NCI-H1930 (cell line): ENCODE measurements at places on chromosomes 4 and X.

- DNase-seq = no peak
Observed at GRCh38 chrX:76026751-76027150, 146.1 kb upstream of the PBDC1 start.

DNA sequence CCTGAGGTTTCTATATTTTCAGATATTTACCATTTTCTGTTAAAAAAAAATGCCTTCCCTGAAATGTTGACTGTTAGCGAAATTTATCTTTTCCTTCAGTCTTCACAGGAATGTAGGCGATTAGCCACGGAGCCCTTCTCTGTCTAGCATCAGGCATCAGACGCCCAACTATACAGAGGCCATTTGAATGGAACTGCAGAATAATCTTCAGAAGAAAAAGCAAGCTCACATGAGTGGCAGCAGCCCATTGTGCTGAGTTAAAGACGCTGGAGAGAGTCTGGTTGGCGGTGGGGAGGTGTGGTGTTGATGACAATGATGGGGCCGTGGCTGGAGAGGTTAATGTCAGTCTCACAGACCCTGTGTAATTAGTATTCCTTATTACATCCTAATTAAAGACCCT is 196.8 kb upstream of the LEF1 start:
- no peak for DNase-seq

DNA sequence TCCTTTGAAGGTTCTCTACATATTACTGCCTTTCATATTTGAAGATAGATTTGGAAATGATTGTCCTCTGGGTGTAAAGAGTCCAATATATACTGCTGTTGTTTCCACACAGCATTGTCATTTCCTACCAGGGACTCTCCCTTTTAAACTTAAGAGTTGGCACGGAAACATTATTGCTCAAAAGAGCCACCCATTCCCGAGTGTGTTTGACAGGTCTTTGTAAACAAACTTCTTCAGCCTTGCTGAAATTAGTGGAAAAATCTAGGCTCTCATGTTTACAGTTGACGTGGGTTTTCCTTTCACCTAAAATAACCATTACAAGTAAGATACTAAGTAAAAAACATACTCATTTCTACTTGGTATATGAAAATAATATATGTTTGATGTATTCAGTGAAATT is 111.4 kb upstream of the LIMCH1 start:
- no peak for DNase-seq

DNA sequence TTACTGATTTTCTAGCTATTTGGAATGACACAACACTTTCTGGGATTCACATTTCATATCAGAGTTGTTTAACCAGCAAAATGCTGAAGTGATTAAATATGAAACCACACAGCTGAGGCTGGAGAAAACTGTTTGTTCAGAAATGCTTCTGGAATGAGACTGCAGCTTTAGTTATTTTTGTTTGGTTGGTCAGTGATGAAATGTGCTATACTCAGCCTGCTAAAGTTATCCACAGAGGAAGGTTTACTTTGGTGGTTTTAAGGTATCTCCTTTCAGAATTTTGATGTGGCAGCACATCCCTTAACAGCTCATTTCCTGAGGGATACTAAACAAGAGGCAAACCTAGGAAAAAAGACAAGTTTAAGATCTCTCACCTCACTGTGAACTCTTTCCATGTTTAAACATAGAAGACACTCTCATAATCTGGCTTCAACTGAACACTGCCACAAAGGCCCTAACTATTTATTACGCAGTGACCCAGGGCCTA is 106.6 kb upstream of the PDE5A start:
- no peak for DNase-seq

GRCh38 chrX:3712051-3712869 is 1.2 kb downstream of the PRKX start:
- DNase-seq = no peak

DNA sequence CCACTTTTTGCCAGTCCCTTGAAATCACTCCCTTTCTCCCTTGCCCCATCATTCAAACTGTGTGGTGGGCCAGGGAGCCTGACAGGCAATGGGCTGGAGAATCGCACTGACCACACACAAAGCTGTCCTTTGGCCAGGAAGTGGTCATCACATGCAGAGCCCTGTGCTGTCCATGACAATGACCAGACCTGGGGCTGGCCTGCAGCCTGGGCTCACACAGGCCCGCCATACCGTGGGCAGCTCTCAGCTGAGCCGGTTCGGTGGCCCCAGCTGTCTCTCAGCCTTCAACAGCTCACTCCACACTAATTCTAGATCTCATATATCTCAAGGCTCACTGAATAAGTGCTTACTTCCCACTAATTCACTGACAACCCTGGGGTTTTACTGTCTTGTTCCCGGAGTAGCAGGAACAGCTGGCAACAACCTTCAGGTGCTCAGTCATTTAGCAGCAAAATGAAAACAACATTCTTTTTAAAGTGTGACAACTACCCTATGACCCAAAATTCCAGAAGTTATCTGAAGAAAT is 48.0 kb downstream of the USP46 start:
- DNase-seq = no peak

GRCh38 chrX:40733706-40734105 is 1.6 kb downstream of the MED14 start:
- DNase-seq = no peak

DNA sequence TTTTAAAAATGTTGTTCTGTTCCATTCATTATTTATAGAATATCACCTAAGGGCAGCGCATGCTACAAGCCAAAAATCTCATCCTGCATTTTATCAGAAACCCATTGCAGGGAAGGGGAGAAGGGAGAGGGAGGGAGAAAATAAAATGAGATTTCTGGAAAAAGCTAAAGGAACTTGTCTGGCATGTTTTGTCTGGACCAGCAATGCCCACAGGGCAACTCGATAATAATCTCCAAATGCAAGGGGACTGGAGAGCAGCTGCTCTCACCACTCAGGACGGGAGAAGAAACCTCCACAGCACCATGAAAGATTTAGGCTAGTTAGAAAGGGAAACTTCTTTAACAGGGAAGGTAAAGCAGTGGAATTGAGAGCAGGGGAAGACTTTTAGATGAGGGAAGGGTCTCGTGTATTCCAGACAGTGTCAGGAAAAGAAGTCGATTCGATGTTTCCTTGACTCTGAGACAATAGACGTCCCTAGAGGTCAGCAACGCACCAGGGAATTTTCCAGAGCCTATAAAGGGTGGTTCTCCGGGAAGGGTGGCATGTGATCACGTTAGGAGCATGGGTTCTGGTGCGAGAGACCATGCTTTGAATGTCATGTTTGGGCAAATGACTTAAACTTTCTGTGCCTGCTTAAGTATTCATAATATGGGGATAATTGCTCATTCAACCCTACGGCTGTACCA is 132.2 kb upstream of the NDP start:
- no peak for DNase-seq

GRCh38 chr4:71052716-71053115 is 59.3 kb downstream of the DCK start:
- no peak for DNase-seq

- no peak for DNase-seq
Observed at GRCh38 chrX:54695816-54696487, 102.1 kb downstream of the ITIH6 start.

DNA sequence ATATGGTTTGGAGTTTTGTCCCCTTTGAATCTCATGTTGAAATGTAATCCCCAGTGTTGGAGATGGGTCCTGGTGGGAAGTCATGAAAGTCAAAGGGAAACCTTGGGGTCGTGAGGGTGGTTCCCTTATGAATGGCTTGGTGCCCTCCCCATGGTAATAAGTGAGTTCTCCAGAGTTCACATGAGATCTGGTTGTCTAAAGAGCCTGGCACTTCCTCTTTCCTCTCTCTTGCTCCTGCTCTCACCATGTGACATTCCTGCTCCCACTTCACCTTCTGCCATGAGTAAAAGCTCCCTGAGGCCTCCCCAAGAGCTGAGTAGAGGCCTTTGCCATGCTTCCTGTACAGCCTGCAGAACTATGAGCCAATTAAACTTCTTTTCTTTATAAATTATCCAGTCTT is 5.5 kb upstream of the IL15 start:
- DNase-seq = no peak
